CD4-positive, CD25-positive, alpha-beta regulatory T cell (primary cell): ENCODE measurements at places on chromosomes 5 and 9.

GRCh38 chr9:92740446-92740961, 24.1 kb downstream of the BICD2 start:
- DNase-seq: no peak

DNA sequence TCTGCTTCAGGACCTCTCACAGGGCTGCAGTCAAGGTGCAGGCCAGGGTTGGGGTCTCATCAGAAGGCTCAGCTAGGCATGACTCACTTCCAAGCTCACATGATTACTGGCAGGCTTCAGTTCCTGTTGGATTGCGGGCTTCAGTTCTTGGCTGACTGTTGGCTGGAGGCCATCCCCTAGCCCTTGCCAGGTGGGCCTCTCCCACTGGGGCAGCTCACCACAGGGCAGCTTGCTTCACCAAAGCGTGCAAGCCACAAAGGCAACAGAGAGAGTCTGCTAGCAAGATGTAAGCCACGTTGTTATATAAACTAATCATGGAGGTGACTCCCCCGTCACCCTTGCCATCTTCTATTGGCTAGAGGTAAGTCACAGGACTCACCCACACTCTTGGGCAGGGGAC, 14.4 kb downstream of the CPLX2 start:
- DNase-seq: no peak

- no peak for DNase-seq
Observed at GRCh38 chr9:133112663-133113026, 8.4 kb downstream of the RALGDS start.

- no peak for DNase-seq
Observed at GRCh38 chr5:155711882-155712281, 615.1 kb upstream of the SGCD start.

DNA sequence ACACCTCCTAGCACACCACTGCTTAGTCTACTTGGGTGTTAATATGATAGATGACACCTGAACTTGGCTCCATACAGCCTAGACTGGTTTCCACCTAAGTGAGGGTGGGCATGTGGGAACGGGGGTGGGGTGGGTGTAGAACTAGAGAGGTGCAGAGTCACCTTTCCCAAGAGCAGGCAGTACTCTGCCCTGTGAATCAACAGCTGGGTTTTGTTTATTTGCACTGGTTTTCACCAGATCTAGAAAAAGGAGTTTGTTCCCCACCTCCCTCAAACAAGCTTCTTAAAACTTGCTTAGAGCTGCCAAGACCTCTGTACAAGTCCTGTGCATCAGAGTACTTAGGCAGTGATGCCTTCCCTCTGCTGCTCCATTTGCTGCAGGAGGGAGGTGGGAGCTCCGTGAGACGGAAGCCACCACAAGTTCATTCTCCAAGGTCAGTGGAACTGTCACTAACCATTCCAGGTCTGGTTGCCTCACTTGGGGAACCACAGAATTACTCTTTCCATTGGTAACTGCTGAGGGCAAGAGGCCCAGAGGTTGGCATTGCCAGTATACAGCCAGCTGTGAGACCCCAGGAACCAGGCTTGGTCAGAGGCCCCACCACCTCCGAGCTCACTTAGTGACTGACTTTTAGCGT, 163.5 kb downstream of the NR3C1 start:
- no peak for DNase-seq

DNA sequence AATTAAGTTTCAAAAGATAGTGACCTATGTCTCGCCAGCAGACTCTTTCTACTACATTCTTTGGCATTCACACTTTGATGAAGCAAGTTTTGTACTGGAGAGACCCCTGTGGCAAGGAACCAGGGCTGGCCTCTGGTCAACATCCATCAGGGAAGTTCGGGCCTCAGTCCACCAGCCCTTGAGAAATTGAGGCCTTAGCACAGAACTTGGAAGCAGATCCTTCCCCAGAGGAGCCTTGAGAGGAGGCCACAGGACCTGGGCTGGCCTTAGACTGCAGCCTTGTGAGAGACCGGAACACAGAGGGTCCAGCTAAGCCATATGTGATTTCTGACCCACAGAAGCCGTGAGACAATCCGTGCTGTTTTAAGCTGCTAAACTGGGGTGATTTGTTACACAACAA, 317.9 kb downstream of the ZSWIM6 start:
- no peak for DNase-seq

DNA sequence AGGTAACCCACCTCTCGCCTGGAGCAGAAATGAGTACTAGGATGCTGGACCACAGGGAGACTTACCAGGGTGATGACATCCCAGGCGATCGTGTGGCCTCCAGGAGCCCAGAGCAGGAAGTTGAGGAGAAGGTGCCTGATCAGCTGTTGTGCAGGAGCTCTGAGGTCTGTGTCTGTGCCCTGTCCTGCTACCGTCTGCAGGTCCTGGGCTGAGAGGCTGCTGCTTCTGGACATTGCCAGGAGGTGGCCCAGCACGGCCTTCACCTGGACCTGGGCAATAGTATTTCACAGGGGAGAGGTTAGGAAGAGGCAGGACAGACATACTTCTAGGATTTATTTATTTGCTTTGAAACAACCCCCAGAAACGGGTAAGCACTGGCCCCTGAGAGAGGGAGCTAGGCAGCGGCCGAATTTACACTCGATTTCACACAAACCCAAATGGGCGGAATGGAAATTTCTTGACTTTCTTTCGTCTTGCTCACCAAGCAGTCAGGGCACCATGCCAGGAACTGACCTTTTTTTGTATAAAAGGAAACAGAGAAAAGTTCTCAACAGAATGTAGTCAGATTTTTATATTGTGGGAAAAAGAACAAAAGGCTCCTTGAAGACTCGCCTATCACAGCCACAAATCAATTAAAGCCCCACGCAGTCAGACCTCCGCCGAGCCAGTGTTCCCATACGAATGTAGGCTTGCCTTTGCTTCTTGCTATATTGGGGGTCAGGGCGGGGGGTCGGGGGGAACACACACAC, 210.3 kb downstream of the FANCC start:
- no peak for DNase-seq

DNA sequence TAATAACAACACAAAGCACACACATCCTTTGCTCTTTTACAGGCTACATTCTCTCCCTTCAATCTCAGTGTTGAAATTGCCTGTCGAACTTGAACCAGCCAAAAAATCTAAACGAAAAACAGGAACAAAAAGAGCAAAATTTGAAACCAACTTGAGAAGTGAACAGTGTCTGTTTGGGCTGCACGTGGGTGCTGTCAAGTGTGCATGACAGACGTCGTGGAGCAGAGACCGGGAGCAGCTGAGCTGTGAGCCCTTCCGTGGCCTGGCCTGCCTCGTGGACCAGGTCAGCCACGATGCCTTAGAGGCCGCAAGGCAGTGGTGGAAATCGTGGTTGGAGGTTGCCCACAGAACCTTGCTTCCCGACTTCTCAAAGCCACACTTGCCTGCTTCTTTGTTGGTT, 34.8 kb upstream of the DENND1A start:
- no peak for DNase-seq

- no peak for DNase-seq
Observed at GRCh38 chr9:4065054-4065453, 234.8 kb downstream of the GLIS3 start.

DNA sequence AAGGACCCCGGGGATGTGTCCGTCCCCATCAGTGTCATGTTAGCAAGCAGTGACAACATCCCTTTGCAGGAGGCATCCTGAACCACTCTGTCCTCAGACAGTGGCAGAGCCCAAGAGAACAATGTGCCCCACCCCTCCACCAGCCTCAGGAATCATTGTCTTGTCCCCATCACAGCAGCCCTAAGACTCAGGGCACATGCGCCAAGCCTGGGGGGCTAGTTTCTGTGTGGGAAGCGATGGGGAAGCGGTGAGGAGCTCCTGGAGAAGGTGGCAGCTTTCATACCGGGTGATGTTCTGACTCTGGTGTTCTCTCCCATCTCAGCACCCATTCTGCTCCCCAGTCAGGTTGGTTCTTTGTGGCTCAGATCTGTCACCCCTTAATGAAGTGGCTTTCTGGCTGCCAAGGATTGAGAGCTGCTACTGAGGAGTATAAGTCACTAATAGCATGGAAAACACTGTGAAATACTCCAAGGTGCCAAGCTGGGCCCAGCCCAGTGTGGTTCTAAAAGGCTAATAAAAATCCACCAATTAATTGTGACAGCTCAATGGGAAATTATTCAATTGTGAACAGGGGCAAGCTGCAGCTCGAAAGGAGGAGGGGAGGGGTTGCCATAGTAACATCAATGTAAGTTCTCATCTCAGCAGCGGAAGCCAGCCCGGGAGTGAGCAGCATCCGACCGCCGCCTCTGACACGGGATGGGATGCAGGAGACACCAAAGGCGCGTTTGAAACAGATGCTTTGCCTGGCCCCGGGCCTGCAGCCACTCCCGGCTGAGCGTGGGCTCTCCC, 4.7 kb downstream of the QRFP start:
- no peak for DNase-seq

DNA sequence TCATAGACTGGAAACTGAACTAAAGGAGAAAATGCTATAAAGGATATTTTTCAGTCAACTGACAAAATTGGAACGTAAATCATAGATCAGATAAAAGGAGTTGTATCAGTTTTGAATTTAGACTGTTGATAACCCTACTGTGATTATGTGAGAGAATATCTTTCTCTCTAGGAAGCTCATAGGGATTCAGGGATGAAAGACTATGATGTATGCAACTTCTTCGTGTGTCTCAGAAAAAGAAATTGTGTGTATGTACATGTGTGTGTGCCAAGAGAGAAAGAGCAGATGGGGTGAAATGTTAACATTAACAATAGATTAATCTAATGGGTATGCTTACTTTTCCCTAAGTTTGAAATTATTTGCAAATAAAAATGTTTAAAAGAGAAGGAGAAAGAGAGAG, 30.7 kb upstream of the C5orf58 start:
- DNase-seq: no peak

- DNase-seq: no peak
Observed at GRCh38 chr9:4277531-4277991, 22.3 kb downstream of the GLIS3 start.

DNA sequence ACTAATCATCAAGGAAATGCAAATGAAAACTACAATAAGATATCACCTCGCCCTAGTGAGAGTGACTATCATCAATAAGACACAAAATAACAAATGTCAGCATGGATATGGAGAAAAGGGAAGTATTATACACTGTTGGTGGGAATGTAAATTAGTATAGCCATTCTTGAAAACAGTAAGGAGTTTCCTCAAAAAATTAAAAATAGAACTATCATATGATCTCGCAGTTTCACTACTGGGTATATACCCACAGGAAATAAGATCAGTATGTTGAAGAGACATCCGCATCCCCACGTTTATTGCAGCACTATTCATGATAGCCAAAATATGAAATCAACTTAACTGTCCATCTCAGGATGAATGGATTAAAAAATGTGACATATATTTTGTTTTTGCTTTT, 31.6 kb upstream of the STK32A start:
- DNase-seq: no peak

GRCh38 chr9:15873573-15874177, 320.8 kb downstream of the CCDC171 start:
- DNase-seq: peak; percentile 35

DNA sequence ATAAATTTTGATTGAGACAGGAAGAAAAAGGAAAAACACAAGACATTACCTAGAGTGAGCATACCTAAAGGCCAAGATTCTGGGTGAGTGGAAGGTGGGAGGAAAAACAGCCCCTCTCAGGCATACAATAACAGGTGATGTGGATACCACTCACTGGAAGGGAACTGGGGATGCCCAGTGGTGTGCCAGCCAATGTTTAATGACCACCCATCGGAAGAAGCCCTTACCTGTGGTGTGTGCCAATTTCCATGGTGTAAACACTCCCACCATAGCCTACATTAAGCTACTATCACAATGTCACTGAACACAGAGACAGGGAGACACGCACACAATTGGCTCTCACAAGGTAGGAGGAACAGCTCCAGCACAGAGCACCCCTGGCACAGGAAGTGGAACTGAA, 63.5 kb downstream of the SEMA5A start:
- DNase-seq: no peak

DNA sequence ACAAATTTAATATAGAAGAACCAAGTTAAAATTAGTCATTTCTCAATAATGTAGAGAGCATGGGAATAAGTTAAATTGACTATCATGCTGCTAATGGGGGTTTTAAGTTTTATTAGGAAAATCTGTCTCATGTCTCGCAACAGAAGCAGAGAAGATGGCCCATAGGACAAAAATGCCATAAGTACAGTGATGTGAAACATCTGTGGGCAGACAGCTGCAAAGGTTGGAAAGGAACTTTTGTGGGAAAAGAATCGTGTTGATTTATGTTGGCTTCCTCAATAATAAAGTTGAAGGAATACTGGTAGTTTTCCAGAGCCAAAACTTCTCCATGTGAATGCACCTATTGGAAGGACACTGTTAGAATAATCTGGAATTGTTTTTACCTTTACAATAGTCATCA, 44.8 kb downstream of the VCAN start:
- no peak for DNase-seq

- no peak for DNase-seq
Observed at GRCh38 chr5:65086234-65086890, 317.6 kb downstream of the CWC27 start.

GRCh38 chr5:16568875-16569580, 47.8 kb downstream of the RETREG1 start:
- DNase-seq: no peak

GRCh38 chr5:107665036-107665570, 5.6 kb downstream of the EFNA5 start:
- no peak for DNase-seq

GRCh38 chr5:145295236-145295835, 539.8 kb downstream of the PRELID2 start:
- no peak for DNase-seq

GRCh38 chr5:170746075-170746960, 37.2 kb upstream of the GABRP start:
- DNase-seq: no peak

DNA sequence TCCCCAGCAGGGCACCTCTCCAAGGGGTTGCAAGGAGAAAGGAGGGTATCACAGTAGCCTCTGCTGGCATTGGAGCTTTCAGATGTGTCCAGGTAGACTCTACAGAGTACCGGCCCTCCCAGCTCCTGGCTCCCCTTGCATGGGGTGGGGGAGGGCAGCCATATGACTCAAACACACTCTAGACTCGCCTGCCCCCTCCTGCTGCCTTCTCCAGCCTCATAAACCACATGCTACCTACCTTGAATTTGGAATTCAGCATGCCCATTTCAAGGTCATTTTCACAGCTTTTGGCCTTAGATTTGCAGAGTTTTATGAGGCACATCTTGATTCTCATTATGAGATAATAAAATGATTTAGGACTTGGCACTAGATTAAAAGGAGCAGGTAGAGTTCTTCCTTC, 32.8 kb upstream of the SMIM32 start:
- DNase-seq: no peak

DNA sequence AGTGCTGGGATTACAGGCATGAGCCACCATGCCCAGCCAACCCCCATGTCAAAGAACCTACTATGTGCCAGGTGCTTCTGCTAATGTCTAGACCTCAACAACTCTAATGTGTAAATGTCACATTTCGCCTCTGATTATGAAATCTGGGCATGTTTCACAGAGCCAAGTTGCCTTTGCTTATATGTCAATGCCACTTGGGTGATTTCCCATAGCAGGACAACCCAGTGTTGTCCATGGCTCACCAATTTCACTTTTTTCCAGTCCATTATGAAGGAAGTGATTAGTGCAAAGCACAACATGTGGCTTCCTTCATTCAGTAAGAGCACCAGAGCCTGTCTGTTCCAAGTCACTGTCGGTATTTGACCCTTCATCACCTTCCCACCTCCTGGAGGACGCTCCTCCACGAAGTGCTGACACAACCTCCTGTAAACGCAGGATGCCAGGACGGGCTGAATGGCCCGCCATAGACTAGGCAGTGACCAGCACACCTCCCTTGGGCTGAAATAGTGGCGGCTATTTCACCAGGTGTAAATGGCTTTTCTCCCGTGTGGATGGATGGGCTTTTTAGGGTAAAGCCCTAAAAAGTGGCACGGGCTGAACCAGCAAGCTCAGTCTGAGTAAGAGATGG, 962 bp upstream of the PKN3 start:
- no peak for DNase-seq

GRCh38 chr9:135619599-135619886, 19.8 kb downstream of the GLT6D1 start:
- DNase-seq: no peak
